ENCODE measurements at places on chromosomes 7 and 10.

- DNase-seq = no peak
Measured at GRCh38 chr7:87032604-87033339, 26.7 kb downstream of the ELAPOR2 start.

DNA sequence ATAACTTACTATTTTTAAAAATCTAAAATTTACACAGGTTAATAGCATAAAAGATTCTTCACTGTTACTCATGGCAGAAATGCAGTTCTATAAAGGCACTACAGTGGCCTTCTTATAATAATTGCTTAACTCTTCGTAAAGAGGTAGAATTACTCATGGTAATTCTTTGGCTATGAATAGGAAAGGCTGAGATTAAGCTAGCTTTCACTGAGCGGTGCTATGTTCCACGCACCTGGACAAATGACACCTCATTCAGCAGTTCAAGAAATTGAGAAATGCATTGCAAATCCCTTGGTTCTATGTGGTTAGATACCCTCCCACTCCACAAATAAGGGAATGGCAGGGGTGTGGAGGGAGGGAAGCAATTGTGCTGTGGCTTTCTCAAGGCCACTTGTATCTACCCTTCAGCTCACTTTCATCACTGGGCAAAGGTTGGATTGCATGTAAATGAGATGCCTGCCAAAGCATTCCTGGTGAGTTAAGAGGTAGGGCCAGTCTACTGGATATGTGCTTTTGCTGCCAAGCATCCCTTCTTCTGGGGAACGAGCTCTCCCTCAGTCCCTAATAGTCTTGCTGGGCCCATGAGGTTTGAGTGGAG lies 210.9 kb downstream of the TEX36 start:
- DNase-seq = no peak

DNA sequence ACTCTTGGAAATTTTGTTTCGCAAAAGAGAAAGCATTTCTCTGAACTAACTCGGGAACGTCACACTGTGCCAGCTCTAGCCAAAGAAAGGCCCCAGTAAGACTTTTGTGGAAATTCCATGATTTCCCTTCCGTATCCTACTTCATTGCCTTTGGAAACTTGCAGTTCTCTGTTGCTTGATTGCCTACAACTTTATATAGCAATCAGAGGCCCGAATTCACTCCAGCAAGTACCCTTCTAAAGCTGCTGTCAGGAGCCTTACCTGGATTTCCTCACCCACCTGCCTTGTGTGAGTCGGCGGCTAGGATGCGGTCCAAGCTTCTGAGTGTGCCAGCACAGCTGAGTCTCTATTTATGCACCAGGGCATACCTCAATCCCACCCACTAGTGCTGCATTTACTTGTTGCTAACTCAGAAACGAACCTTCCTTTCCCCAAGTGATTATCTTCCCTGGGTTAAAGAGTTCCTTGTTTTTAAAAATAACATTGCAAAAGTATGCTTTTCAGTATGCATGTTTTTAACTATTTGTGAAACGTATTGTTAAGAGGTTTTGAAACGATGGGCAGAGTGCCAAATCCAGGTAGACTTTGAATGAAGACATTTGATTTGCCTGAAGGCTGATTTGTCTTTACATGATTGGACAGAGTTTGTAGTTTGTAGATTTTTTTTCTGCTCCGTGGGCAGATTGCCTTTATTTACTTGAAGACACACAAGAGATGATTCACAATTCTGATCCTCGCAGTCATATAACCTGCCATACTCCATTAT lies at the start of gene AGR2:
AGR2 (minus strand) TSS at position 326 of the 766 bp plus-strand sequence. CDS start 3,203 bp downstream, outside the sequence.
- DNase-seq = no peak

GRCh38 chr7:823649-824048 lies 8.6 kb upstream of the SUN1 start:
- peak; percentile 85 for DNase-seq

DNA sequence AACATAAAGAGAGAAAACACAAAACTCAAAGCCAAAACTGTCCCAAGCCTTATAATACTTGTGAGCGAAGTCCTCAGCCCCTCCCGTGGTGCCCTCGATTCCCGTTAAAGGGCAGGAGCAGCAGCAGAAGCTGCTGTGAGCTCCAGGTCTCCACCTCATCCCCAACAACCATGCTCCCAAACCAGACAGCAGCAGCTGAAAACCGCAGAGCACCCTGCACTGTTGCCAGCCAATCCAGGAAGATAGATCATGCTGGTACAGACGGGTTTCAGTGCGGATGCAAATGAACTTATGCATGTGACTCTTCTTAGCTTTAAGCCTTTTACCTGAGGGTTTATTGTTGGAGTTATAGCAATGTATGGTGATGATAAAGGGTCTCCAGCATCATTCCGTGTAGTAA lies 97.9 kb downstream of the DNAJB6 start:
- DNase-seq = no peak

DNA sequence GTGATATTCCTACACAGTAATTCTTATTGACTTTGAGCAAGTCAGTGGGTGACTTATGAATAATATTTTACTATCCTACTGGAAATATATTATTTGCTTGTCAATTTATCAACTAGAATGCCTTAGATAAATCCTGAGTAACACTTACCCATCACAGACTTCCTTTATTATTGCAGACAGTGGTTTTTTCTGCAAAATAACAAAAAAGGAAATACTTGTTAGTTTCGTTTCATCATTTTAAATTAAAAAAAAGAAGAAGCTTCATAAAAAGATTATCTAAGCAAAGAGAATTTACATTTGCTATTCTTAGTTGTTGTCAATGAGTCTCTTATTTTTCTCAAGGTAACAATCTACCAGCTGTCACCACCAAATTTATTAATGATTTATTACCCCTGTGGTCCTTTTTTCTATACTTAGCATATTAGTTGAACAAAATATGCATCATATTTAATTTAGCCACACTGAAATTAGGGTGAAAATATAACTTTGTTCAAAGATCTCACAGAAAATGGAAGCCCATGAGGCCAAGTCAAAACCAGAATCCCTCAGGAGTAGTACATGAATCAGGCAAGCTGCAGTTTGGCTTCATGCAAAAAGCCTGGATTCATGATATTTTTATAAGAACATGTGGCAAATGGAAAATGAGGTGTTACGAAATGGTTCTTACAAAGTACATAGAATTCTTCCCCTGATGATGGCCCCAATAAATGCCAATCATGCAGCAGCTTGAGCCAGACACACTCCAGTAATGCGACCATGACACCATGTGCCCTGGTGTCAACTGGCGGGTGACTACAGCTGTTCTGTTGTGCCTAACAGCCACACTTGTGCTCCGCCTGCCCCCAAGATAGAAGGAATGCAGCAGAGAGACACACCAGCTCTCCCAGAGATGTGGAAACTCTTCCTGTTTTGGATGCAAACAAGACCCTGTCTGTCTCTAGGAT lies 132.6 kb downstream of the ELMO1 start:
- no peak for DNase-seq

- DNase-seq = no peak
Measured at GRCh38 chr10:101770331-101771215, 5.3 kb downstream of the FGF8 start.

GRCh38 chr7:120168066-120168465 lies 104.9 kb upstream of the KCND2 start:
- DNase-seq = no peak

DNA sequence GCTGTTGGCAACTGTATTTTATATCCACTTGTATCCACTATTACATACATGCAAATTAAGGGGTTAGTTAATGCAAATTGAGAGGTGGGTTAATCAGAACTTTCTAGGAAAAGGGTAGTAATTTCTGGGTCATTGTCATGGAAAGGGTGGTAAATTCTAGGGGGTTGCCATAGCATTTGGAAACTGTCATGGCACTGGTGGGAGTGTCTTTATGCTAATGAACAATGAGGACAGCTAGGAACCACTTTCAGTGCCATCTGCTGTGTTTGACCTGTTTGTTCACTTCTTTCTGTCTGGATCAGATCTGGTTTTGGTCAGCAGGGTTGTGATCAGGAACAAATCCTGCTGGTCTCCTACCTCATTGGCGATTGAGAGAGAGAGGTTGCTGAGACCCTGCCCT lies 283.3 kb upstream of the PRKCQ start:
- no peak for DNase-seq
